ENCODE measurements at places on chromosomes 4 and X. TPM values are rescaled to one million over a fixed set of nuclear protein-coding genes. Genes with fewer than 3 reads are reported as not detected.

KCNIP4 gene
- 11.4 TPM for polyA plus RNA-seq

GRCh38 chr4:13928214-13928613 lies 300.7 kb upstream of the BOD1L1 start:
- DNase-seq: no peak

GRCh38 chrX:114071412-114071811 lies 512.5 kb upstream of the HTR2C start:
- DNase-seq: no peak

STPG2 gene
- polyA plus RNA-seq: 0.65 TPM

DNA sequence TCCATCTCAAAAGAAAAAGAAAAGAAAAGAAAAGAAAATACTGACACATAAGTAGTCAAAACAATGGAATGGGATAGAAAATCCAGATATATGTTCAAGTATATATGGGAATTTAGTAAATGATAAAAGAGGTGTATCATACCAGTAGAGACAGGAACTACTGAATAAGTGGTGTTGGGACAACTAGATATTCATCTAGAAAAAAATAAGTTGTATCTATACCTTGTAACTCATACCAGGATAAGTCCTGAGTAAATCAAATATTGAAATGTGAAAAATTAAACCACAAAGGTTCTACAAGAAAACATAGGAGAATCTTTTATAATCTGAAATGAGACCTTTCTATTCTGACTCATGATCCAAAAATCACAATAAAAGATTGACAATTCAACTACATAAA lies 58.5 kb downstream of the RBM47 start:
- DNase-seq: no peak

DNA sequence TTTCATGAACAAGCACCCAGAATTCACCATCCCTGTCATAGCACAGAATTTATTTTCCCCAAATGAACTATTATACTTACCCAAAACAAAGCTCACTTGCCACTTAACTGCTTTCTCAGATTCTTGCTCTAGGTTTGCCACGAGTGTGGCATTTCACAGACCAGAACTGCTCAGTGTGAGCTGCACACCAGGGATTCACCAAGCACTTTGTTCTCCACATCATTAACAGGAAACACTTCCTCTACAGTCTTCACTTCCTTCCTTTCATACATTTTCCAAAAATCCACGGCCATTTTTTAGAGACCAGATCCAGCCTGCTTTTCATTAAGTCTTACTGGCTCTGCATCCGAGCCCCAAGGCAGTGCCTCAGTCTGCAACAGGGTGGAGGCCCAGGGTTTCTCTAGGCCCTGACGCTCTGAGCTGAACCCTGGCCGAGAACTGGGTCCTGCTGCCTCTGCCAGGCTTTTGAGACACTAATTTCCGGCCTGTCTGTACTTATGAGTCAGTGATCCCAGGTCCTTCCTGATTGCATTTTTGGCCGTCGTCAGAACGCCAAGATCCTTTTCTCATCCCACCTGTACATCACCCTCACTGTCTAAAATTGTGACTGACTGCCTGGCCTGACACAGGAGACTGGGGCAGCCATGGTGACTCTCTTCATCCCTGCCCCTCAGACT lies 67.6 kb upstream of the MTNR1A start:
- DNase-seq: no peak

All from renal pelvis (tissue), 12 donors.